Spinal cord (tissue), 10 donors: ENCODE measurements at places on chromosomes 3 and 15. TPM values are rescaled to one million over a fixed set of nuclear protein-coding genes. Genes with fewer than 3 reads are reported as not detected.

The FBXL2 gene
- polyA plus RNA-seq: 47.2 TPM

The MBNL1 gene
- polyA plus RNA-seq: 35.9 TPM

The PLA2G4E gene
- polyA plus RNA-seq: not detected

The GABRA5 gene
- polyA plus RNA-seq: 31.5 TPM

The NPAP1 gene
- 0.40 TPM for polyA plus RNA-seq

The CD86 gene
- polyA plus RNA-seq: 3.8 TPM

DNA sequence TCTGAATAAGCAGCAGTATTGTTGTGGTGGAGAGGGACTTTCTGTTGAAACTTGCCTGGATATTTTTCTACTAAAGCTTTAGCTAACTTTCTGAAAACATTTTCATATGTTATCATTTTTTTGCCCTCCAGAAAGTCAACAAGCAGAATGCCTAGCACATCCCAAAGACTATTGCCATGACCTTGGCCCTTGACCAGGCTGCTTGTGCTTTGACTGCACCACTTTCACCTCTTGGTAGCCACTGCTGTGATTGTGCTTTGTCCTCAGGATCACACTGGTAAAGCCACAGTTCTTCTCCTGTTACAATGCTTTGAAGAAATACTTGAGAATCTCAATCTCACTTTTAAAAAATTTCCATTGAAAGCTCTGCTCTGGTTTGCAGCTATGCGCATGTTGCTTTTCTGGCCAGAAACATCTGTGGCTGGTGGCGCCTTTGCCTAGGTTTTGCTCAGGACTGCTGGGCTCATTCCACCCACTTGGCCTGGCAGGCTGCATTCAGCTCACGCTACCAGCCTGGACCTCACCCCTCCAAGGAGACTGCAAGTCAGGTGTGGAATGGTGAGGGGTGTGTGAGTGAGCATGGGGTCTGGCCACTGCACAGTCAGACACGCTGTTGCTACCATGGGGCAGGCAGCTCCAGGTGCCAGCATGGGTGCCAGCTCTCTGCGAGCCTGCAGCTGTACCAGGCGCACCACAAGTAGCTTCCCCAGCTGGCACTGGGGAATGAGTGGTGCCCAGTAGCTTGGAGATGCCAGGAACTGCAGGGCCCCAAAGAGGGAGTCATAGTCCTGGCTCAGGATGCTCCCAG, 89.8 kb upstream of the TNFSF10 start:
- no peaks in the 10 kb centered on the region for H3K4me1 ChIP-seq
- no peak for DNase-seq
- no peaks in the 10 kb centered on the region for H3K27me3 ChIP-seq

DNA sequence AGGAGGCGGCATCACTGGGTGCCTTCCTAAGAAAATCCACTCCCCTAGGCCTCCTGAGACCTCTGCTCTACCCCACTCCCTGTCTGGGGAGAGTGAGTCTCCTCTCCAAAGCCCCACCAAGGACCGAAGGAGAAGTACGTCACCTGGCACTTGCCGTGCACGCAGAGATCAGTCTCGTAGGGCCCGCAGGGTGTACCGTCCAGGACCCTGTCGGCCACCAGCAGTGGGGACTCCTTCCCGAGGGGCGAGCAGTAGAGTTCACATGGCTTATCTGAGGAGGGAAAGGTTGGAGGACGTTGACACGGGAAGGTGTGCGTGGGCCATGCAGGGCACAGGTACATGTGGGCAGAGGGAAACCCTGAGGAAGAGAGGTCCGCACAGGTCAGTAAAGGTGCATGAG, 232.9 kb downstream of the ADAMTS17 start:
- H3K4me1 ChIP-seq: peaks cover 34% of the 10 kb centered on the region
- H3K27me3 ChIP-seq: no peaks in the 10 kb centered on the region
- no peak overlapping the region for H3K4me3 ChIP-seq
- DNase-seq: no peak

GRCh38 chr3:128366652-128367051, 100.0 kb downstream of the DNAJB8 start:
- H3K4me1 ChIP-seq: peaks cover 13% of the 10 kb centered on the region
- no peak for DNase-seq

- peak overlapping the region; percentile 43 for H3K4me3 ChIP-seq
- H3K4me1 ChIP-seq: peaks cover 5% of the 10 kb centered on the region
- peak overlapping the region; percentile 85 for H3K27ac ChIP-seq
- no peak for DNase-seq
- H3K36me3 ChIP-seq: no peaks in the 10 kb centered on the region
- no peaks in the 10 kb centered on the region for H3K27me3 ChIP-seq
Measured at GRCh38 chr3:181756645-181757297, 45.0 kb downstream of the SOX2 start.

DNA sequence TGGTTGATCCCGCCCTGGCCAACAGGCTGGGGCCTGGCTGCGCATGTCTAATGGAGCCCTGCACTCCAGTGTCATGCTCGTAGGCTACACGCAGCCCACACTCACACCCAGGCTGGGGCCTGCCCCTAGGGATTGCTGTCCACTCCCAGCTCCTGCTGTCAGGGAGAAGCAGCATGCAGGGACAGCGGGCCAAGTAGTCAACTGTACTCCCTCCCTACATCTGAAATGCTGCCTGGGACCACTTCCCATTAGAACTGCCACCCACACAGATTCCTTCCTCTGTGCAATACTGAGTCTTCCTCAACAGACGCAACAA, 16.1 kb downstream of the ALS2CL start:
- no peak overlapping the region for H3K4me3 ChIP-seq
- H3K27me3 ChIP-seq: no peaks in the 10 kb centered on the region
- H3K4me1 ChIP-seq: peaks cover 10% of the 10 kb centered on the region

DNA sequence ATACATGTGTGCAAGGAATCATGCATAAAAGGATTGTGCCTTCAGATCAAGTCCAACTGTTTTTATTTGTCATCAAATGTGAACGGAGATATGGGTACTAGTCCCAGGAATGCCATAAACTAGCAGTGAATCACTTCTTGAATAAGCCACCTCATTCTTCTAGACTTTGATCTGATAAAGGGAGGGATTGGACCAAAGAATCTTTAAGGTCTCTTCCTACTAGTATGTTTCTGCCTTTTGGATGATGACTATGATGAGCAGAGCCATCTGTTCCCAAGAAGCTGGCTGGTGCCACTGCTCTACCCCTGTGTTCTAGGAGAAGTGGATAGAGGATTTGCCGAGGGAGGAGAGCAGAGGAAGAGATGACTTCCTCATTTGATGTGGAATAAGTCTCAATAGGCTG, 28.8 kb upstream of the UACA start:
- no peak for DNase-seq
- H3K4me1 ChIP-seq: peaks cover 3% of the 10 kb centered on the region
- no peaks in the 10 kb centered on the region for H3K36me3 ChIP-seq
- H3K27me3 ChIP-seq: no peaks in the 10 kb centered on the region

DNA sequence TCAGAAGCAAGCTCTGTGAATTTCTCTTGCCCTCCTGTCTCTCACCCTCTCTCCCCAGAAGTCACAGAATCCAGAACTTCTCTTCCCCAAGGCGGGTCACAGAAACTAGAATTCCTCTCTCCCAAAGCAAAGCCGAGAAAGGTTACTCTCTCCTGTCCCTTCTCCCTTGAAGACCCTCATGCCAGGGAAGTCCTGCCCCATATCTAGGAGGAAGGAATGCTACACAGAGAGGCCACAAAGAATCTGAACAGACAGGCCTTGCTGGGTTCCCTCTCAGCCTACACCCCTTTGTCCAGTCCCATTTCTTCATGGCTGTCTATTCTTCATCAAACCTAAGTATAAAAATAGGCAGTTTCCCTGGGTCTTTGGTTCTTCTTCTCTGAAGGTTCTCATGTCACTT, 29.8 kb downstream of the ANP32A start:
- H3K27ac ChIP-seq: no peak overlapping the region
- peaks cover 14% of the 10 kb centered on the region for H3K36me3 ChIP-seq
- no peak overlapping the region for H3K4me3 ChIP-seq
- no peak for DNase-seq
- no peaks in the 10 kb centered on the region for H3K27me3 ChIP-seq
- peaks cover 51% of the 10 kb centered on the region for H3K4me1 ChIP-seq

DNA sequence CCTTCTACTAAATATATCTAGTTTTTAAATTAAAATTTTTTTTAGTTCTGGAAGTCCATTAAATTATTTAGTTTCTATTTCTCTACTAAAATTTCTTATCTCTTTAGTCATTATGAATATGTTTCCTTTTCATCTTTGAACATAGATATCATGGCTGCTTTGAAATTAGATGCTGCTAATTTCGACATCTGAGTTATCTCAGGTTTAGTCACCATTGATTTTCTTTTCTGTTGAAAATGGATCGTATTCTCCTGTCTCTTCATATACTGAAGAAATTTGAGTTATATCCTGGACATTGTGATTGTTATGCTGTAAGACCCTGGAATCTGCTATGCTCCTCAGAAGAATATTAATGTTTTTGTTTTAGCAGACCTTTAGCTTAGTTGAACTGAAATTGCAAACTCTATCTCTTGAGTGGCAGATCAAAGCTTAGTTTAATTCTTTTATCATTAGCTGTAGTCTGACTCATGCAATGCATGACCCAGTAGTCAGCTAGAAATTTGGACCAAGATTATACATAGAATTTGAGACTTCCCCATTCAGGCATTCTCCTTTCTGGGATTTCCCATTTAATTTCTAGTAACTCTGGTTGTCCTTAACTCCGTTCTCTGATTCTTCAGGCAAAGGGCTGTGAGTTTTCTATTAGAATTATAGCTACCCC, 439.8 kb upstream of the IL12A start:
- H3K4me1 ChIP-seq: no peaks in the 10 kb centered on the region
- H3K27ac ChIP-seq: no peak overlapping the region
- no peak for DNase-seq
- no peaks in the 10 kb centered on the region for H3K27me3 ChIP-seq
- no peaks in the 10 kb centered on the region for H3K36me3 ChIP-seq

- no peak for DNase-seq
- no peak overlapping the region for H3K4me3 ChIP-seq
- H3K4me1 ChIP-seq: no peaks in the 10 kb centered on the region
- H3K27me3 ChIP-seq: no peaks in the 10 kb centered on the region
Measured at GRCh38 chr3:23659274-23659673, 146.5 kb upstream of the UBE2E1 start.

DNA sequence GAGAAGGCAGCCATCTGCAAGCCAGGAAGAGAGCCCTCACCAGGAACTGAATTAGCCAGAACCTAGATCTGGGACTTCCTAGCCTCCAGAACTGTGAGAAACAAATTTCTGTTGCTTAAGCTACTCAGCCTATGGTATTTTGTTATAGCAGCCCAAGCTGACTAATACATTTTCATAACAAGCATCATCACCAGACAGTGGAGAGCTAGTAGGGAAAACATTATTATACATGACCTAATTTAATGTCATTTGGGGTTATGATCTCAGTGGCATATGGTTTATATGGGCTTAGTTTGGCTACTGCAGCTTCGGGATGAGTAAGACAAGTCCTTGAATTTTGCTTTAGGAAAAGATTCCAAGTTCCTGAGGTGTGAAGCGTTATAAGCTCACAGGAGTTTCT, 35.6 kb downstream of the LNP1 start:
- H3K27ac ChIP-seq: no peak overlapping the region
- no peaks in the 10 kb centered on the region for H3K36me3 ChIP-seq
- H3K4me3 ChIP-seq: no peak overlapping the region
- no peaks in the 10 kb centered on the region for H3K4me1 ChIP-seq
- no peaks in the 10 kb centered on the region for H3K27me3 ChIP-seq

DNA sequence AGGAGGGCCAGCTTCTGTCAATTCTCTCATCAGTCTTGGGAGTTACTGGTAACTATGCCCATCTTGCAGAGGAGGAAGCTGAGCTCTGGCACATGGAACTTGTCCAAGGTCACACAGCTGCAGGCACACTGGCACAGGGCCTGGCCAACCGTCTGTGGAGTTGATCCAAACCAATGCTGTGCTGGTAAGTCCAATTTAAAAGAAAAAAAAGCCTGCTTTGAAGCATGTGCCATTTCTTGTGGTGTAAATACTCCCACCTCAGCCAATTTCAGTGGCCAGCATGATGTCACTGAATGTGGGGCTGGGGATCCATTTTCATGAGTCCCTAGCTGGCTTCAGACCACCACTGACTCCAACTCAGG, 83.4 kb downstream of the CHSY1 start:
- H3K36me3 ChIP-seq: peaks cover 10% of the 10 kb centered on the region
- H3K27me3 ChIP-seq: no peaks in the 10 kb centered on the region
- no peak overlapping the region for H3K4me3 ChIP-seq
- H3K4me1 ChIP-seq: peaks cover 17% of the 10 kb centered on the region
- DNase-seq: no peak
- H3K27ac ChIP-seq: no peak overlapping the region
